GM12878 (cell line): ENCODE measurements at places on chromosomes 3 and 15. TPM values are rescaled to one million over a fixed set of nuclear protein-coding genes. Genes with fewer than 3 reads are reported as not detected.

The ATR gene
- 27.9 and 34.1 TPM in 2 replicates for total RNA-seq

The MESP2 gene
- not detected in 2 replicates for total RNA-seq

DNA sequence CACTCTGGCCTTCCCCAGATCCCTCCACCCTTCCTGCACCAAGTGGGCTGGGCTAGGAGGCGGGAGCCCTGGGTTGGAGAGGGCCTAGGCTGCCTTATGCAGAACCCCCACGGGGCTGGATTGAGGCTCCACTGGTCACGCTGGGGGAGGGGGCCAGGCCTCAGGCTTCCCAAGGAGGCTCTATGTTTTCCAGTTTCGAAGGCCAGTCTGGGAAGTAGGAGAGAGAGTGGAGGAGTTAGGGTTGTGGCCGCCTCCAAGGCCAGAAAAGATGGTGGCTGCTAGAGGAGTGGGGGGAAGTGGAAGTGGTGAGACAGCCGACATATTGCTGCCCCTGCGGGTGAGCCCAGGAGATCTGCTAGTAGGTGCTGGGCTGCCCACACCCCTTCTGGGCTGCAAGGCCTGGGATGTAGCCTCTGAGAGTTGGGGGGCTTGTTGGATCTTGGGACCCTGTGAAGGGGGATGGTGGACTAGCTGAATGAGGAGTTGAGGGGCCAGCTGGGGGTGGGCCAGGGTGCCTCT, 1.2 kb downstream of the GNAI2 start:
- peak overlapping the region; percentile 91 for H3K27ac ChIP-seq
- no peak for DNase-seq
- no peaks in the 10 kb centered on the region for H3K27me3 ChIP-seq
- peak overlapping the region; percentile 100 for H3K4me3 ChIP-seq
- peaks cover 27% of the 10 kb centered on the region for H3K4me1 ChIP-seq
- no peaks in the 10 kb centered on the region for H3K36me3 ChIP-seq

DNA sequence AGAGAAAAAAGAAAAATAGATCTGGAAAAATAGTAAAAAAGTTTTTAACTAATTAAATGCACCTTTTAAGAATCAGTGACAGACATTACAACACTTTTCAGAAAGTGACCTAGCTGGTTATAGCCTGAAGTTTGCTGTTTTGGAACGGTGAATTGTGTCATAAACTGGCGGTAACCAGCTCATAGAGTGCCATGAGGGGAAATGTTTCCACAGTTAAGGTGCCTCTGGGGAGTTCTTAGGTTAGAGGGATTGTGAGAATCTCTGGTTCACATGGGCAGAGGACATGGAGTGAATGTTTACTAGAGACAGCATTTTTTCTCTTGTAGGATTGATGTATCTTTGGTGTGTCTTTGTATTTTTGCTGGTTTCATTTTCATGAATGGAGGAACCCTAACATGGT, 2.8 kb downstream of the TBC1D23 start:
- H3K27me3 ChIP-seq: no peaks in the 10 kb centered on the region
- H3K27ac ChIP-seq: no peak overlapping the region
- H3K4me3 ChIP-seq: 0 out of 2 replicates have a peak overlapping the region, but pooled peaks have one; percentile 36
- no peaks in the 10 kb centered on the region for H3K36me3 ChIP-seq
- no peak for DNase-seq

The HRG gene
- 0.13 and 0.21 TPM in 2 replicates for total RNA-seq

The CHRNA5 gene
- 14.3 and 14.8 TPM in 2 replicates for total RNA-seq

DNA sequence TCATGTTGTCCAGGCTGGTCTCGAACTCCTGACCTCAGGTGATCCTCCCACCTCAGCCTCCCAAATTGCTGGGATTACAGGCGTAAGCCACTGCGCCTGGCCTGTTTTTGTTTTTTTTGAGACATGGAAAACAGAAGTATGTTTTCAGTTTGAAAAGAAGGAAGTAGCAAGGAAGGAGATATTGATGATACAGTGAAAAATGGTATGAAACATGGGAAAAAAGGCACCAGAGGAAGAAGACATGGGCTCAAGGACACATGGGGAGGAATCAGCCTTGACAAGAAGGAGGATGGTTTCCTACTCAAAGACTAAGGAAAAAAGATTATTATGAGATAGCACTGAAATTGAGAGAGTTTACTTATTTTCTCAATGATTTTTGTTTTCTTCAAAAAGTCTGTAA, 30.7 kb downstream of the FMN1 start:
- H3K27me3 ChIP-seq: no peaks in the 10 kb centered on the region
- DNase-seq: no peak
- no peaks in the 10 kb centered on the region for H3K36me3 ChIP-seq
- H3K27ac ChIP-seq: no peak overlapping the region
- no peak overlapping the region for H3K4me3 ChIP-seq

The PP2D1 gene
- total RNA-seq: not detected in 2 replicates

- no peak for DNase-seq
- H3K27ac ChIP-seq: no peak overlapping the region
- no peaks in the 10 kb centered on the region for H3K4me1 ChIP-seq
- no peaks in the 10 kb centered on the region for H3K27me3 ChIP-seq
- no peak overlapping the region for H3K4me3 ChIP-seq
These were observed 40.1 kb upstream of the TM4SF19 start for GRCh38 chr3:196378146-196378841.

DNA sequence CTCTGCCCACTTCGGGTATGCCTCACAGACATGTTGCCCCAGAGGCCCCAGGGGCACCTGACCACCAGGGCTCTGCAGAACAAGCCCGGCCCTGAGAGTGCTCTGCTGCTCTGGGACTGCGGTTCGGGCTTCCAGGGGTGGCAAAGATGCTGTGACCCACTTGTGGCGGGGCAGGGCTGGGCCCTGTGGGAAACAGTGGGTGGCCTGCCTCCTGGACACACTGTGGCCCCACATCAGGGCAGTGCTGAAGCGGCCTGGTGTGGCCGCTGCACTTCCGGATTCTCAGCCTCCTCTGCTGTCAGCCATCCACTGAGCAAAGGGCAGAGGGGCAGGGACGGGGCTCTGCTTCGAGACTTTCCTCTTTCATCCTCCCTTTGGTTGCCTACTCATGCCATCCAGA, 26.5 kb upstream of the PLXND1 start:
- no peak for DNase-seq
- no peak overlapping the region for H3K4me3 ChIP-seq
- H3K27ac ChIP-seq: no peak overlapping the region
- no peaks in the 10 kb centered on the region; the same call in 1 of the 2 replicates for H3K4me1 ChIP-seq
- no peaks in the 10 kb centered on the region for H3K27me3 ChIP-seq
- no peaks in the 10 kb centered on the region for H3K36me3 ChIP-seq

DNA sequence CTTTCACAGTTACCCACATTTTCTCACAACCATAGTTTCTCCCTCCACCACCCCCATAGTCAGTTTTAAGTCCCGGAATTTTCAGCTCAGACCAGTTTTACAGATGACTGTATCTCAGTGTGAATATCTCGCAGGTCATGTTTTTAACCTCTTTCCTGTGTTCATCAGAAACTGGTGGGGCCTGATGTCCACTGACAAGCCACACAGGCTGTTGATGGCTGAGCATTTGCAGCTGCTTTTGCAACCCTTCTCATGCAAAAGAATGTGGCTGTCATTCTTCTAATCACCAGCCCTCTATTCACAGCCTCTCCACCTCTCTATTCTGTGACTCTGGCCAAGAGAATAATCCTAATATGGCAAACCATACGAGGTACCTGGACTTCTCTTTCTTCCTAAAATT, 8.5 kb downstream of the GYG1 start:
- peak overlapping the region; percentile 15 for H3K27ac ChIP-seq
- no peak overlapping the region for H3K4me3 ChIP-seq
- no peaks in the 10 kb centered on the region for H3K36me3 ChIP-seq

GRCh38 chr3:134406331-134407238, 32.3 kb upstream of the AMOTL2 start:
- H3K27ac ChIP-seq: no peak overlapping the region
- no peaks in the 10 kb centered on the region for H3K4me1 ChIP-seq
- no peak overlapping the region for H3K4me3 ChIP-seq
- no peak for DNase-seq
- H3K36me3 ChIP-seq: no peaks in the 10 kb centered on the region

The SEMA6D gene
- not detected in 2 replicates for total RNA-seq

The MAGEL2 gene
- total RNA-seq: not detected in 2 replicates

DNA sequence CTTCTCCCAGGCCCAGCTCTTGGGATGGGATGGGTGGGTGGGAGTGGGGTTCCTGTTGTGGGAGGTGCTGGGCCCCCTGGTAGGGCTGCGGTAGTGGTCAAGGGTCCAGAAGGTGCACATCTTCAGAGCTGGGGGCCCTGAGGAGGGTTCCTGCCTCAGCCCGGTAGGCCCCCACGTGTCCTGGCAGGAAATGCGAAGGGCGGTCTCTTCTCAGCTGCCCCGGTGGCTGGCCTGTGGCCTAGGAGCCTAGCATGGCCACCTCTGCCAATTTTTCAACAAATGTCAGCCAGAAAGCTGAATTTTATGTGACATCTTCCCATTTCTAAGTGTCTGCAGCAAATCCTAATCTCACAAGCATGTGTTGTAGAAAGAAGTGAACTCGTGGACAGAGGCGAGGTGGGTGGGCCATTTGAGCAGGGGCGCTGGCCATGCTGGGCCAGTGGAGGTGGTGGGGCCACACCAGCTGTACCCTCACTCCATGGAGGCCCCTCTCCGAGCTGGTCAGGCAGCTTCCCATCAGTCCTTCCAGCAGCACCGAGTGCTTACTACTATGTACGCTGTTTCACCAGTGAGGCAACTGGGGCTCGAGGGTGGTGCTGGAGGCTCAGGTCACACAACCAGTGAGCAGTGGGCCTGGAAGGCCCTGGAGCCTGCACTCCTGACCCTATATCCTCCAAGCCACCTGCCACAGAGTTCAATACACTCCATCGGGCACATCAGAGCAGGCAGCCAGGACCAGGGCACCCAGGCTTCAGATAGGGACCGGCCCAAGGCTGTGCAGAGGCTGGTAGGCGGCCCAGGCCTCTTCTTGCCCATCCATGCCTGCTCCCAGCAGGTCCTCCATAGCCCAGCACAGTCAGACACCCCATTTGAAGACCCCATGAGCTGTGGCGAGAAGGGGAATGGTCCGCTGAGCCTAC, 23.2 kb downstream of the FBLN2 start:
- H3K27me3 ChIP-seq: no peaks in the 10 kb centered on the region; the same call in 1 of the 2 replicates
- DNase-seq: no peak
- H3K4me1 ChIP-seq: no peaks in the 10 kb centered on the region
- no peak overlapping the region for H3K4me3 ChIP-seq

- no peak overlapping the region for H3K4me3 ChIP-seq
- H3K27me3 ChIP-seq: no peaks in the 10 kb centered on the region
- no peaks in the 10 kb centered on the region for H3K36me3 ChIP-seq
These were observed 46.2 kb downstream of the RGMA start for GRCh38 chr15:93042691-93043378.

- H3K27me3 ChIP-seq: peaks cover 20% of the 10 kb centered on the region
- 0 out of 2 replicates have a peak, but pooled peaks cover 3% of the 10 kb centered on the region for H3K36me3 ChIP-seq
- H3K4me1 ChIP-seq: peaks cover 23% of the 10 kb centered on the region
- H3K4me3 ChIP-seq: peak within 1 kb of the TSS; percentile 67
These were observed at the start of gene LTK for GRCh38 chr15:41513506-41514227. TSS of gene LTK (minus strand) at chr15:41513827. CDS start at chr15:41513709, 118 bp downstream.

DNA sequence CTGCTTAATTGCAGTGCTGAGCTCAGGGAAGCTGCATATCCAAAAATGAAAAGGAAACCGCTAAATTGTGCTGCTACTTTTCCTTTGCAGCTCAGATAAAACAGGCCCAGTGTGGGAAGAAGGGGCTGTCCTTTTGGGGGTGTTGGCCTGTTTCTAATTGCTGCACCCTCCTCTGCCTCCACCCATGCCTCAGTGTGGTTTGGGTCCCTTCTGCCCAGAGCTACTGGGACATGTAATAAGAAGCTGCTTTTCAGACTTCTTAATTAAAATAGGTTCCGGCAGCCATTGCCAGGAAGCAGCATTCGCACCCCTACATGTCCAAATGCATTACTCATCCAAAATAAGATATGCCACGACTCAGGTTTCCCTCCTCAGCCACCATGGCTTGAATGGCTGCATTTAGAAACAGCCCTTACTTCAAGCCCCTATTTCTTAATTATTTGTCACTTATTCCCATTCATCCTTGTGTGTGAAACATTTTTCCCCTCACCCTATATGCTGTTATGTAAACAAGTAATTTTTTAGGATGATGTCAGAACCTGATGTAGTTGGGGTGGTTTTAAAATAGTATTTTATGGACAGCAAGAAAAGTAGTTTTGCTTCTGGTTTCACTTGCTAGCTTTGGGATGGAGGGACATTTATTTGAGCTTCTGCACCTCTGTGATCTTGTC, 235.9 kb upstream of the CTDSPL start:
- no peaks in the 10 kb centered on the region for H3K36me3 ChIP-seq
- H3K27ac ChIP-seq: no peak overlapping the region
- no peaks in the 10 kb centered on the region for H3K27me3 ChIP-seq
- no peak for DNase-seq
- no peak overlapping the region for H3K4me3 ChIP-seq

- H3K4me1 ChIP-seq: peaks cover 29% of the 10 kb centered on the region
- DNase-seq: no peak
- no peak overlapping the region for H3K4me3 ChIP-seq
- no peaks in the 10 kb centered on the region for H3K27me3 ChIP-seq
- H3K36me3 ChIP-seq: no peaks in the 10 kb centered on the region
These were observed 36.1 kb downstream of the MYO5C start for GRCh38 chr15:52259503-52259902.
